ENCODE measurements at places on chromosomes 12 and 14.

GRCh38 chr14:24232645-24233537, at the start of gene GMPR2:
Gene GMPR2, plus strand, starts transcription at chr14:24232929. Its CDS starts 325 bp downstream, at chr14:24233254.
- no peak for DNase-seq

- DNase-seq, result no peak
Observed at GRCh38 chr12:109541413-109541726, 31.9 kb downstream of the MMAB start.

GRCh38 chr14:91929700-91930099, 17.8 kb downstream of the FBLN5 start:
- no peak for DNase-seq

DNA sequence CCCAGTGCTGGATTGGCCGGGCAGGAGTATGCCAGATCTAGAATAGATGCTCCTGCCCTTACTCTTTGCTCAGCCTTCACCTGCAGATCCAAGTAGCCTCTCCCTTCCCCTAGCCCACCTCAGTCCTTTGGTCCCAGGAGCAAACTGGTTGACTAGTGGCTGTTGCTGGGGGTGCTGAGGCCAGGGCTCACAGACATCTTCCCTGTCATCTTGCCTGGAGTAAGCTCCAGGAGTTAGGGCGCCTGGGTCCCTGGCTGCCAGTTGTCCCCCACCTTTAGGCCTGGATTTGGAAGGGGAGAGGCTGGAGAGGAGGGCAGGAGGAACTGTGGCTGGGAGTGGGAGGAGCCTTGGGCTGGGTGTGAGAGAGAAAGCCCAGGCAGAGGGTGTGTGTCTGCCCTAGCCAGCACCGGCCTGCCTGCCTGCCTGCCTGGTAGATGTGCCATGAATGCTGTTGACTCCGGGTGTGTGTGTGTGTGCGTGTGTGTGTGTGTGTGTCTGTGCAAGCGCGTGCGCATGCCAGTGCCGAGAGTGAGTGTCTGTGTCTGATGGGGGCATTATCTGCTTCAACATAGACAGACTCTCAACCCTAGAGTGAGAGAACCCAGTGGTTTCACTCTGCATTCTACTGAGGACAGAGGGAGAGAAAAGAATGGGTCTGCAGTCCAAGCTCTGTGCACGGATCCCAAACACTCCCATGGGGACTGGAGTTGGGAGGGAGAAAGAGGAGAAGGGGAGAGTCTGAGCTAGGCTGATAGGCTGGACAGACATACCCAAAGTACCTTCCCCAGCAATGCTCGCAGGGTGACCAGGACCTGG, 845 bp upstream of the RARG start:
- DNase-seq, result no peak

GRCh38 chr14:61342932-61343331, 21.6 kb downstream of the PRKCH start:
- DNase-seq, result no peak

- no peak for DNase-seq
Observed at GRCh38 chr14:66069036-66069435, 417.1 kb upstream of the CCDC196 start.

GRCh38 chr12:31715283-31715825, 13.5 kb downstream of the AMN1 start:
- DNase-seq, result no peak

DNA sequence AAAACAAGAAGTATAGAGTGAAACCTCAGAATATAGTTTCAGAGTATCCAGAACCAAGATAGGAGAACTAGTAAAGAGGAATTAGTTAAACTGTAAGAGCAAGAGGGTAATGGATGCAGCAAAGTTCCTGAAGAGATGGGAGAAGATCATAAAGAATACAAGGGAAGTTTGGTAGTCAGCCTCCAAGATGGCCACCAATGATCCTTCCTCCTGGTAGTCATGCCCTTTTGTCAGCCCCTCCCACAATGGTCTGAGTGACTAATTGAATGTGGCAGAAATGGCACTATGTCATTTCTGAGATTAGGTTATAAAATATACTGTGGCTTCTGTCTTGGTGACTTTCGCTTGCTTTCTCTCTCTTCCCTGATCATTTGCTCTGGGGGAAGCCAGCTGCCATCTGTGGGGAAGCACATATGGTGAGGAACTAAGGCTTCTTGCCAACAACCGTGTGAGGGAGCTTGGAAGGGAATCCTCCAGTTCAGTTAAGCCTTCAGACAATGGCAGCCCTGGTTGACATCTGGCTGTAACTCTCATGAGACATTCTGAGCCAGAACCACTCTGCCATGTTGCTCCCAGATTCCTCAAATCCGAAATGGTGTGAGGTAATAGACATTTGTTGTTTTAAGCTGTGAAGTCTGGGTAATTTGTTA, 55.3 kb upstream of the AMN1 start:
- no peak for DNase-seq

DNA sequence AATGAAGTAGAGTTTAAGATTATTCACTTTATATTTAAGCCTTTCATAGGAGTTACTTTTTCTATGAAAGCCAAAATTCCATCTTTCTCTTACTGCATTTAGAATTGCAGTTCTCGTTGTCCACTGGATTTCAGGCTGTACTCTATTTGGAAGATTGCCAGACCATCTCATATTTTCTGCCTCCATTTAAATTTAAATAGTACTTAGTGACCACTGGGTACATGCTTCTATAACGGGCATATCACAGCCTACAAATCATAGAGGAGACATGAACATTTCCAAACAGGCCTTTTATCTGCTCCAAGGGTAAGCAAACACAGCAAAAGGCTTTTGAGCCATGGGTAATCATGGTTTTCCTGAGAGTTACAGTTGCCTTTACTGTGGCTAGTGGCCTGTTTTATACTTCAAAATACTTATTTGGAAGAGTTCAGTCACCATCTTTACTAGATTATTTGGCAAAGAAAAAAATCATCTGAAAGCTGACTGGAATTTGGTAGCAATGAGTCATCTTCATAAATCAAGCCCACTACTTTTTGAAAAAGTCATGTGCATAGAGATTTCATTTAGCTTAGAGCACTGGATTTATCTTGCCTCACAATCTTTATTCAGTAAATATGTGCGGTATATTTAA, 15.7 kb downstream of the ANO6 start:
- no peak for DNase-seq

GRCh38 chr12:24360461-24360860, 411.0 kb upstream of the SOX5 start:
- no peak for DNase-seq

GRCh38 chr12:51369581-51369980, 21.6 kb downstream of the GALNT6 start:
- DNase-seq, result no peak

GRCh38 chr12:27573972-27574371, 50.0 kb downstream of the PPFIBP1 start:
- no peak for DNase-seq

- no peak for DNase-seq
Observed at GRCh38 chr12:119725523-119725922, 57.6 kb downstream of the PRKAB1 start.

Data from stimulated activated CD4-positive, alpha-beta T cell treated with anti-CD3 and anti-CD28 coated beads, Interleukin-4, amount 100 ng/mL, for 4 hours (primary cell).